ENCODE measurements at places on chromosomes 6 and 20. TPM values are rescaled to one million over a fixed set of nuclear protein-coding genes. Genes with fewer than 3 reads are reported as not detected.

DNA sequence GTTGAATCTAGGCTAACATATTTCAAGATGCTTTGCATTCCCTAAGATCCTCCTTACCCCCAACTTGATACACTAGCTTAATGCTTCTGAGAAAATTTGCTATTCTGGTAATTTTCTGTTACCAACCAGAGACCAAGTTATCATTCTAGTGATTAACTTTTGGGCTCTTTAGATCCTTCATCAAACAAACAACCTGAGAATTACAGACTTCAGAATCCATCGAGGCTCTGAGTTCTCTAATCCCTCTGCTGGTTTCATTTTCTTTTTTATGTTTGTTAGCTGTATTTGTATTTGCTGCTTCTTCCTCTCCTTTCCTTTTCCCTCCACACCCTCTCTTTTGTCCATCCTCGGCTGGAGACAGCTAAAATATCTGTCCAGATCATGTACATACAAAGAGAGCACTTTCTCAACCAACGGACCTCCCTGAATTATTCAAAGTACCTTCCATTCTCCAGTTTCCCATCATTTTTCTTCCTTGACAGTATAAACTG is 98.7 kb upstream of the RIPOR2 start:
- no peaks in the 10 kb centered on the region for H3K27me3 ChIP-seq
- no peak overlapping the region for H3K4me3 ChIP-seq
- no peak for DNase-seq
- no peak overlapping the region for H3K27ac ChIP-seq

DNA sequence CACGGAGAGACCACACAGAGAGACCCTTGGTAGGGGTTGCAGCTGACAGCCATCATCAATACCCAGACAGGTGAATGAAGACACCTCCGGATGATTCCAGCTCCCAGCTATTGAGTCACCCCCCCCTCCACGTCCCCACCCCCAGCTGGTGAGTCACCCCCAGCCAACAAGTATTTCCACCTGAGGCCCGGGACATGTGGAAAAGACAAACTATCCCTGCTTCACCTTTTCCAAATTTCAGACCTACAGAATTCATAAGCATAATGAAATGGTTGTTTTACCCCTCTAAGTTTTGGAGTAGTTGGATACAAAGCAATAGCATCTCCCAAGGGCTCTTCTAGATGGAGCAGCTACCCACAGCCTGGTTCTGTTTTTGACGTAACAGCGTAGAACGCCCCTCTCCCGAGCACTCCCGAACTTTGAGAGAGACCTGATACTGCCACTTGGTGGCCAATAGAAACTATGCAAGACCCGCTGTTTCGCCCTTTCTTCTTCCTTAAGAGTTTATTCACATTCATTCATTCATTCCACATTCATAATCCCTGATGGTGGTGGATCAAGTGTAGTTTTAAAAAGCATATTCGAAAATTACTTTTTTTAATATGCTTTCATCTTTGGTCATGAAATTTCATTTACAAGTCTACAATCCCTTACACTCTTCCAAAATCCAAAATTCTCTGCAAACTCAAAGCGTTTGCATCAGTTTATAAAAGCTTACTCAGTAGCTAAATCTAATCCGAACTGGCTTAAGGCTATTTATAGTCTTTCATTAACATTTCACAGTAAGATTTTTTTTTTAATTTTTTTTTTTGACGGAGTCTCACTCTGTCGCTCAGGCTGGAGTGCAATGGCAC is 15.1 kb upstream of the PPP1R16B start:
- H3K36me3 ChIP-seq: no peaks in the 10 kb centered on the region
- H3K27ac ChIP-seq: no peak overlapping the region
- H3K27me3 ChIP-seq: no peaks in the 10 kb centered on the region
- DNase-seq: no peak
- no peak overlapping the region for H3K4me3 ChIP-seq
- no peaks in the 10 kb centered on the region for H3K4me1 ChIP-seq

- no peaks in the 10 kb centered on the region for H3K36me3 ChIP-seq
- no peaks in the 10 kb centered on the region for H3K27me3 ChIP-seq
- no peaks in the 10 kb centered on the region for H3K4me1 ChIP-seq
Observed at GRCh38 chr20:31738729-31739549, at the start of gene TPX2. TSS of gene TPX2 (plus strand) at chr20:31739290. CDS start at chr20:31757477, 18,187 bp downstream.

GRCh38 chr6:166313255-166314070 is 5.3 kb upstream of the PRR18 start:
- H3K4me1 ChIP-seq: no peaks in the 10 kb centered on the region
- no peaks in the 10 kb centered on the region for H3K27me3 ChIP-seq
- no peak overlapping the region for H3K27ac ChIP-seq

DNA sequence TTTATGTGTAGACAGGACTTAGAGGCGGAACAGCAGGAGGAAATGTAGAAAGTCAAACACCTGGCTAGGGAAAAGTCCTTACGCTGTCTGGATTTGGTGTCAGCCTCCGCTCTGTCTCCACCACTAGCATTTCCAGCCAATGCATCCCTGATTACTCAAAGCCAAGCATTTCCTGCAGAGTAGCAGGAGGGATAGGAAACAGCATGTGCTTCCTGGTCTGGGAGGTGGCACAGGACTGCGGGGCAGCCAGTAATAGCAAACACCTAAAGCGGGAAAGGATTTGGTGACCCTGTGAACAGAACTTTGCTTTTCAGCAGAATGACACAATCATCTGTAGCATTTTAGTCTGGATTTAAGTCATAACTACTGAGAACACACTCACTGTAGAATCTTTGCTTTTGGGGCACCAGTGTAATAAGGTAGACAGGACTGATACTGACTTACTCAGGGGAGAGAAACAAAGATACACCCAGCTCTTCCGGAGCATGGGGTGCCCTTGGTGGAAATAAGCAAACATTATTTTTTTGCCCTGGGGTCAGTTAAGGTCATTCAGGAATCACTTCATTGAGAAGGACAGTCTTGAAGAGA is 133.3 kb upstream of the AHI1 start:
- H3K36me3 ChIP-seq: no peaks in the 10 kb centered on the region
- H3K27me3 ChIP-seq: no peaks in the 10 kb centered on the region
- no peak for DNase-seq
- no peak overlapping the region for H3K4me3 ChIP-seq
- no peak overlapping the region for H3K27ac ChIP-seq
- no peaks in the 10 kb centered on the region for H3K4me1 ChIP-seq

DNA sequence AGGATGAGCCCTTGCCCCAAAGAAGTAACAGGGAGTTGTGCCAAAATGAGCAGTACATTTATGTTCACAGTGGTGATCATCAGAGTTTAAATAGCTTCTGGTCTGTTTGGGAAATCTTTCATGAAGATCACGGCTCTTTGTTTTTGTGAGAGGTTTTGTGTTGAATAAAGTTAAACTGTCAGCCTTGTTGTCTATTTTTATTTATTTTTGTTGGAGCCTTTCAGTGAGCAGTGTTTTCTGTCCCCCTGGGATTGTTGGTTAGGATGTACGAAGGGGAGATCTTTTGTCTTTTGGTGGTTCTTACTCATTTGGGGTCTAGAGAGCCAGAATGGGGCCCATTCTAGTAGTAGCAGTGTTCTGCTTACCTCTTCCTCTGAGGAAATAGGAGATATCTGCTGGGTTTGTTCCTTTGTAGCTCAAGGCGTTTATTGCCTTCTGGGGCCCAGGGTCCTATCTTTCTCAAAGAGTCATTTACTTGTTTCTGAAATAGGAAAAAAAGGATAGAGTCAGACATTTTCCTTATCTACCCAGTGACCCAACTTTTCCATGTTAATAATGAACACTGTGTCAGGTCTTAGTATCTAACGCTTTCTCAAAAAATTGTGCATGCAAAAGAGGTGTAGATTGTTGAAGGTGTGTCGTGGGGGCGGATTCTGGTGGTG is 157.4 kb downstream of the JARID2 start:
- no peaks in the 10 kb centered on the region for H3K27me3 ChIP-seq
- H3K4me3 ChIP-seq: no peak overlapping the region
- DNase-seq: no peak
- H3K36me3 ChIP-seq: no peaks in the 10 kb centered on the region
- no peak overlapping the region for H3K27ac ChIP-seq
- peaks cover 4% of the 10 kb centered on the region for H3K4me1 ChIP-seq

GRCh38 chr6:29236634-29237033 is 64.9 kb upstream of the OR14J1 start:
- no peaks in the 10 kb centered on the region for H3K36me3 ChIP-seq
- H3K27ac ChIP-seq: no peak overlapping the region
- no peaks in the 10 kb centered on the region for H3K4me1 ChIP-seq

- no peaks in the 10 kb centered on the region for H3K36me3 ChIP-seq
- H3K4me3 ChIP-seq: no peak overlapping the region
- H3K27me3 ChIP-seq: no peaks in the 10 kb centered on the region
- H3K4me1 ChIP-seq: no peaks in the 10 kb centered on the region
Observed at GRCh38 chr6:134898575-134898974, 51.3 kb downstream of the ALDH8A1 start.

GRCh38 chr6:68728159-68728979 is 93.3 kb downstream of the ADGRB3 start:
- H3K4me3 ChIP-seq: no peak overlapping the region
- no peak for DNase-seq
- no peaks in the 10 kb centered on the region for H3K27me3 ChIP-seq
- H3K27ac ChIP-seq: no peak overlapping the region
- H3K36me3 ChIP-seq: no peaks in the 10 kb centered on the region
- H3K4me1 ChIP-seq: no peaks in the 10 kb centered on the region

- no peak overlapping the region for H3K27ac ChIP-seq
- H3K36me3 ChIP-seq: no peaks in the 10 kb centered on the region
- no peaks in the 10 kb centered on the region for H3K27me3 ChIP-seq
- no peaks in the 10 kb centered on the region for H3K4me1 ChIP-seq
- H3K4me3 ChIP-seq: no peak overlapping the region
- DNase-seq: no peak
Observed at GRCh38 chr6:53201270-53201669, 52.6 kb upstream of the GCM1 start.

GRCh38 chr20:57774951-57775350 is 65.1 kb upstream of the PMEPA1 start:
- no peaks in the 10 kb centered on the region for H3K27me3 ChIP-seq
- DNase-seq: no peak
- H3K36me3 ChIP-seq: no peaks in the 10 kb centered on the region
- no peak overlapping the region for H3K4me3 ChIP-seq
- no peaks in the 10 kb centered on the region for H3K4me1 ChIP-seq
- no peak overlapping the region for H3K27ac ChIP-seq

- no peak for DNase-seq
- no peak overlapping the region for H3K27ac ChIP-seq
- H3K27me3 ChIP-seq: no peaks in the 10 kb centered on the region
- no peaks in the 10 kb centered on the region for H3K4me1 ChIP-seq
- no peaks in the 10 kb centered on the region for H3K36me3 ChIP-seq
- no peak overlapping the region for H3K4me3 ChIP-seq
Observed at GRCh38 chr6:112745765-112746164, 398.6 kb downstream of the RFPL4B start.

GRCh38 chr20:24773751-24774201 is 175.3 kb upstream of the CST7 start:
- no peaks in the 10 kb centered on the region for H3K27me3 ChIP-seq
- H3K27ac ChIP-seq: no peak overlapping the region
- DNase-seq: no peak
- no peaks in the 10 kb centered on the region for H3K4me1 ChIP-seq

DNA sequence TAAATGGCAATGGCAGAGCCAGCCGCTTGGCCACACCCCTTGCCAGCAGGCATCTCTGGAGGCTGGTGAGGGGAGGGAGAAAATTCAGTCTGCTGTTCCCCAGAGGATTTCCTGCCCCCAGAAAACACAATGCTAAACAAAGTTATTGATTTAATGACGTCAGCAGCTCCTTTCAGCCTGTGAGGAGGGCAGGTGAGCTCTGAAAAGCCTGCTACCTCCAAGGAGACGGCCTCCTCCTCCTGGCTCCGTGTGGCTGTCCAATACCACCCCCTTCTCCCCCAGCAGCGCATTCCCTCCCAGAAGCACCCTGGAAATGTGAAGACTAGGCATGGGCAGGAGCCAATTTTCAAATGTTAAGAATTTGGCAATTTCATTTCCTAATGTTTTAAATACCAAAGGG is 393.1 kb downstream of the ZFAND3 start:
- H3K36me3 ChIP-seq: no peaks in the 10 kb centered on the region
- no peak overlapping the region for H3K4me3 ChIP-seq
- H3K27me3 ChIP-seq: no peaks in the 10 kb centered on the region
- H3K4me1 ChIP-seq: peaks cover 4% of the 10 kb centered on the region
- peak; percentile 57 for DNase-seq
- peak overlapping the region; percentile 85 for H3K27ac ChIP-seq

- H3K4me1 ChIP-seq: no peaks in the 10 kb centered on the region
- H3K27me3 ChIP-seq: no peaks in the 10 kb centered on the region
- no peak overlapping the region for H3K27ac ChIP-seq
- peak; percentile 65 for DNase-seq
- H3K4me3 ChIP-seq: no peak overlapping the region
Observed at GRCh38 chr20:59017493-59018231, 1.6 kb upstream of the TUBB1 start.

- DNase-seq: no peak
- H3K27ac ChIP-seq: no peak overlapping the region
- no peak overlapping the region for H3K4me3 ChIP-seq
- H3K4me1 ChIP-seq: no peaks in the 10 kb centered on the region
- no peaks in the 10 kb centered on the region for H3K27me3 ChIP-seq
Observed at GRCh38 chr6:11804135-11804534, 25.5 kb upstream of the ADTRP start.

DNA sequence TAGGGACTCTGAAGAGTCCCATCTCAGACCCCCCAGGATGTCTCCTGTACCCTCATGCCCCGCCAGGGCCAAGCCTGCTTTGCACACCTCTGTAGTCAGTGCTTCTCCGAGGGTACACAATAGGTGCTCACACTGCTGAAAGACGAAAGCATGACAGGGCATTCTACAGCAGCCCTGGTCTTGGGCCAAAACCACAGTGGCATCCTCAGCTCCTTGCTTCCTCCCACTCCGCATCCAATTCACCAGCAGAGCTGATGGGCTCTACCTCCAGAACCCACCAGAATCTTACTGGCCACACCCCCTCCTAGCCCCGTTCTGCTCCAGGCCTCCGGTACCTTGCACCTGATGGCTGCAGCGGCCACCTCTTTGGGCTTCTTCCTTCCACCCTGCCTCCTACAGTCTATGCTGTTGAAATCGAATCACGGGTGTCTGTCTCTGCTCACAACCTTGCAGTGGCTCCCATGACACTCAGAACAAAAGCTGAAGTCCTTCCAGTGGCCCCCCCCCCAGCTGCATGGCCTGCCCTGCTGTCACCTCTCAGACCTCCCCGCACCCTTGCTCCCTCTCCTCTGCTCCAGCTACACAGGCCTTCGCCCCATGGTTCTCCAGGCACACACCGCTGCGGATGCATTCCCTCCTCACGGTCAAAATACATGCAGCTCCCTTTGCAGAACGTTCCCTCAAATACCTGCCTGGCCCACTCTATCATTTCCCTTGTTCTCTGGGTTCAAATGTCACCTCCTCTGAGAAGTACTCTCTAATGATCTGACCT is 1.2 kb downstream of the ANGPT4 start:
- H3K27me3 ChIP-seq: no peaks in the 10 kb centered on the region
- H3K36me3 ChIP-seq: no peaks in the 10 kb centered on the region
- no peak for DNase-seq
- H3K4me3 ChIP-seq: no peak overlapping the region
- H3K27ac ChIP-seq: no peak overlapping the region

- H3K4me3 ChIP-seq: no peak overlapping the region
- H3K27me3 ChIP-seq: no peaks in the 10 kb centered on the region
- H3K36me3 ChIP-seq: peaks cover 5% of the 10 kb centered on the region
- no peak overlapping the region for H3K27ac ChIP-seq
- DNase-seq: peak; percentile 71
Observed at GRCh38 chr20:63968136-63968927, 1.4 kb downstream of the ZNF512B start.

Gene MEI4
- not detected for total RNA-seq

Gene FAM83C
- not detected for total RNA-seq

Gene PSORS1C2
- total RNA-seq: not detected

Measured in aorta (tissue), 5 donors.